T-helper 9 cell (primary cell): ENCODE measurements at places on chromosomes 1 and 21.

DNA sequence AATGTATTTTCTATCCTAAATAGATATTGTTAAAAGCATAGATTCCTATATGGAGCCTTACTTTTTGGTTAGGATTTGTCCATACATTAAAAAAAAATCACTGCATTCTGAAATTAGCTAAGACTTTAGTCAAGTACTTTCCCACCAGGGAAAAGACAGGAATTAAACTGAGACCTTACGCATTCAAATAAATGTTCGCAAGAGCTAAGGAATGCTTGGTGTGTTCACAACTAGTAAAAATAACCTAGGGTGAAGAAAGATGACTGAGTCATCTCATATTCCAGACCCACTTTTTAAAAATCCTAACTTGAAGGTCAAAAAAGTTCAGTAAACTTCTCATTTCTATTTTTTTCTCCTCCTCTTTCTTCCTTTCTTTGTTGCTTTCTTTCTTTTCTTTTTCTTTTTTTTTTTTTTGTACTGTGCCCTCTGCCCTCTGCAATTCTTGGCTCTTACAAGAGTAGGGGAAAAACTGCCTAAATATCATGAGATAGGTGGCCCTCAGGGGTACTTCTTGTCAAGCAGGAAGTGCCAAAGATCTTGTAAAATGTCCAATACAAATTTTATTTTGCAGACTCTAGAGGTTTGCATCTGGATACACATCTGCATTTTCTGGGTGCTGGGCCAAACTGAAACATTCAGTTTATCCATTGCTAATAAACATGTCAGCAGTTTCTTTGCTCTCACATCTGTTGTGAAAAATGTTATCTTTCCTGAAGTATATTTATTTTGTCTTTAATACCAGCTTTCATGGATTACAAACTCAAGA lies 121.4 kb upstream of the GORAB start:
- DNase-seq, result no peak

DNA sequence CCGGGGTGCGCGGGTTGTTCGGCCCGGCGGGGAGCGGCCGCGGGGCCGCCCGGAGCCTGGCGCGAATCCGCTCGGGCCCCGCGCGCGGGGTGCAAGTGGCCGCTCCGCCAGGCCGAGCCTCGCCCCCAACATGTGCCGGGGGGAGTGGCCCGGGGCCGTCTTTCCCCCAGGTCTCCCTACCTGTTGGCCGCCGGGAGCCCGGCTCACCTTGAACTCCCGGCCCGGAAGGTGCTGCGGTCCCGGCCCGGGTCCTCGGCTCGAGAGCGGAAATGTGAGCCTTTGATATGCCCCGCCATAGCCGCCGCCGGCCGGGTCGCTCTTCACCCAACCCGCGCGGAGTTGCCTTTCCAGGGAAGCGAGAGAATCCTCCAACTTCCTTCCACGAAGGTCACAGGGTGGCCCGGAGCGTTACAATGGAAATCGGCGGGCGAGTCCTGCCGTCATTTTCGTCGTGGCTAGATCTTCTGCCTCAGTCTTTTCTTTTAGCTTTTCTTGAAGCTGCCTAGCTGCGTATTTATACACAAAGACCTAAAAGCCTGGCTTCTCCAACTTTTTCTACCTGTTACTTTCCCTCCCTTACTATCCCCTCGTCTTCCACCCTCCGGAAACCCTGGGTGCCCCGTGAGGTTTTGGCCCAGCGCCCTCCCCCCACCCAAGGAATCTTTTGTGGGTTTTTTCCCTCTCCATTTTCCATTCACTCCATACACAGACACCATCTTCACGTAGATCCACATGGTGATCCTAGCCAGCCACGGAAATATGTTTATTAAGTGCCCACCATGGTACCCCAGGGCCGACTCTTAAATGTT lies 867 bp downstream of the PTGFRN start:
- DNase-seq, result peak; percentile 29

GRCh38 chr21:29077651-29078090 lies 4.2 kb upstream of the CCT8 start:
- no peak for DNase-seq

DNA sequence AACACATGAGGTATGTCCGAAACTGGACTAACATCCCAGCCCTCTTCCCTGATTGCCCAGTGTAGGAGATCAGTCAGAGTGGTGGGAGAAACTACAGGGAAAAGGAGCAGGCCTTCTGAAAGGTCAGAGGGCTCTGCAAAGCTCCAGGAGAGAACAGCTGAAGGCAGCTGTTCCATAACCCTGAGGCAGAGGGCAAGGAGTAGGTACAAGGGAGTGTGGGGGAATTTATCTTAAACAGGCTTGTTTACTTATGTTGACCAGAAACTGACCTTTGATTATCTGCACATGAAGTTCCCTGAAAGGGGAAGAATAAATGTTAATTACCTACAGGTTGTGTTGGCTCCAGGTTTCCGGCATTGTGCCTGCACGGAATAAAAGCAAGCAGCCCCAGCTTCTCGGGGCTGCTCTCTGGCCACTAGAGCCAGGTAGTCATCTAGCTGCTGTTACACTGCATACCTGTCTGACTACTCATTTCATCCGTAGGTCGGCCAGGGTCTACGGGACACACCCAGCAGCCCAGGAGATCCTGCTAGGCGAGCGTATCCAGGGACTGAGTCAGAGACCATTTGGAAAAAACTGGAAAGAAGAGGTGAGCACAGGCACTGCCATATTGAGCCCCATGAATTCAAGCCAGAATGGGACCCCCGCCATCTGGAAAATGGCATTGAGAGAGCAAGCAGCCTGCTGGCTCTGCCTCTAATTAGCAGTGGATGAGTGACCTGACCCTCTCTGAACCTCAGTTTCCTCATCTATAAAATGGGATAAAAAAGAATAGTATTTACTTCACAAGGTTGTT lies 14.9 kb upstream of the PAQR7 start:
- DNase-seq, result no peak

GRCh38 chr21:45535341-45536081 lies 6.7 kb downstream of the SLC19A1 start:
- DNase-seq, result no peak

DNA sequence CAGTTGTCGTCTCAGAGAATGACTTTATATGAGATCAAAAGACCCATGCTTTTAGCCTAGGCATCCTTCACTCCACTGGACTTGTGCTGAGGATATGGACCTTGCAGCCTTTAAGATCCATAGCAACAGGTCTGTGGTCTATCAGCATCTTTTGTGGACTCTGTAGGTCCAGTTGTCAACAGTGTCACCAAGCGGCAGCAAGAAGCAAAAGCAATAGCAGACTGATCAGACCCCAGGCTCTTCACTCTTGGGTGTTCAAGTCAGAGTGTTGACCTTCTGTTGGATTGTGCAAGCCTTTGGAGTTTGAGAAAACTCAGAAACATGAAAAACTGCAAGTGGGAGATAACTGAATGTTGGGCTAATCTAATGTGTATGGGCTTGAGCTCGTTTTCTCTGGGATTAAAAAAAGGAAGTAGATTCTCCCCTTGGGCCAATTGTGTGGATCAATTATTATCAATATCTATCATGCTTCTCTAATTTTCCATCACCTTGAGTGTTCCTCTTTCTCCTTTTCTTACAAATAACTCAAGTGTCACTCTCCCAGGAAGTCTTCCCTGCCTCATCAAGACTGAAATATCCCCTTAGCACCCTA lies 144.2 kb downstream of the LYPLAL1 start:
- DNase-seq, result no peak

DNA sequence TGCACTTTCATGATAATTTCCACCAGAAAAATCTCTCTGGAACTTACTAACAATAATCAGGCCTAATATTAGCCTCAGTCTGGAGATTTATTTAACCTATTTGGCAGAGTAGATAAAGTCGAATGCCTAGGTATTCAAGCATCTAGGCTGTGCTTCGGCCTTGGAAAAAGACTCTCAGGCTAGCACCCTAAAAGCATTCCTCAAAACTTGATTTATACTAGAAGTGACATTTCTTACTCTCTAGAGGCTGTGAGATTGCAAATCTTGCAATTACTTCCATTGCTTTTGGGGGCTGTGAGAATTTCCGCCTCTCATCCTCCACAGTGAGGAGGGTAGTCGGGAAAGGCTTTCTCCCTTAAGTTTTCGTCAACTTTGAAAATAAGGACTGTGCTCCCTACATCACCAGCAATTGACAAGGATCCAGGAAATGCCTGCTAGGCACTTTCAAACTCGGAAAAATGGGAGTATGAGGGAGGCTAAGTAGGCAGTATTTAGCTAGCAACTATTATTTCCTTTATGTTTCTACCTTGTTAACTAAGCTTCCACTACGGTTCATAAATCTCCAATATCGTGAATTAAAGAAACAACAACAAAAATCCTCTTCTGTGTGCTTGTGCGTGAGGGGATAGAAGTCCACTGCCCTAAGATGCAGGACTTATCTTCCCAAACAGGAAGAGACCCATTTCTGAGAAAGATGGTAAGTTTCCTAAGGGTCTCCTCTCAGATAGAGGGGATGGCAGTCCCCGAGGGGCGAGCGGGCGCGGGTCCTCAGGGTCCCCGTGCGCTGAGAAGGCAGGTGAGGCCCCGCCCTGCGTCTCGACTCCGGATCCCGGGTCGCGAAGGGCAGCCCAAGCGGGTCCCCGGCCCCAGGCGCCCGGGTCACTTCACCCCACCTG lies 1.1 kb upstream of the LMO4 start:
- no peak for DNase-seq

DNA sequence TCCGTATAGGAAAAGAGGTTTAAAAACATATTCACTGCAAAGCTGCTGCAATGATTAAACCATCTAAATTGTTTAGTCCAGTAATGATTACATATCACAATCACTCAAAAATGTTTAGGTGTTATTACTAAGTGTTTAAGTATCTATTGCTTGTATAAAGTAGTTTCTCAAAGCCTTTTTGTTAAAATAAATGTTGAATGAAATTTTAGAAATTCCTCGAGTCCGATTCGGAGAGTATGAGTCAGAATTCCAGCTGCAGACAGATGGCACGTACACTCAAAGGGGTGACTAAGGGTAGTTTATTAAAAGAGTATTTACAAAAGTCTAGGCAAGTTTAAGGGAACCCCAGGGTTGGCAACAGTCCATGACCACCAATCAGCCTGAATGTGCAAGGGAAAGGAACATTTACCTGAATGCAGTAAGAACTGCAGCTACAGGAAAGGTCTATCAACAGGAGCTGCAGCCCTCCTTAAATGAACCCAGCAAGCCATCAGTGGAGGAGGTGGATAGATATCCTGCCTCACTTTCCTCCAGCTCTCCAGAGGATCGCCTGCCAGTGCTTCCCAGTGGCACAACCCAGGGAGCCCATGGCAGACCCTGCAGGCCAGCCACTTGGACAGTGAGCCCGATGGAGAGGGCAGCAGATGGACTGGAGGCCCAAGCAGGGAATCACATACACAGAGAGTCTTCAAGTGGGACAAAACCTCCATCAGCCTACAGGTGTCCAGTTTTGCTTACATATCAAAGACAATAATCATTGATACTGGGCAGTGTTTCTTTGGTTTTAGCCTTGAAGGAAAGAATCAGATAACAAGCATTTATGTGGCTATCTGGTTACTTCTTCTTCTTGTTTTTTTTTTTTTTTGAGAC lies 92.1 kb upstream of the SLC44A3 start:
- DNase-seq, result no peak

GRCh38 chr1:20574686-20575540 lies 14.0 kb upstream of the CDA start:
- DNase-seq, result peak; percentile 47

GRCh38 chr1:30284226-30284625 lies 439.2 kb downstream of the MATN1 start:
- DNase-seq, result no peak

GRCh38 chr1:189706594-189706993 lies 771.1 kb downstream of the BRINP3 start:
- no peak for DNase-seq

GRCh38 chr1:17045634-17046333 lies 8.0 kb downstream of the SDHB start:
- no peak for DNase-seq

DNA sequence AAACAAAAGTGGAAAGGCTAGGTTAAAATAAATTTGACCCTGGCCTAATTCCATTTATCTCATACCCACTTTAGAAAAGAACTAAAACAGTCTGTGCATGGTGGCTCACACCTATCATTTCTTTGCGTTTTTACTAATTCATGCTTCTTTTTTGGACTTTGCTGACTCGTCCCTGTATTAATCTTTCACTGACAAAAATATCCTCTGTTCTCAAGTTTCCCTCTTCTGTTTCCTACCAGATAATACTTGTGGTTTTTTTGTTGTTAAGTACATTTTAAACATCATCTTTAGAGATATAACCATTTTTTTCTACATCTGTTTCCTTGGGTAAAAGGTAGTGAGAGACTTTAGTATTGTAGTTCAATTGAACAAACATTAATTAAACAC lies 11.5 kb downstream of the CNST start:
- DNase-seq, result no peak

DNA sequence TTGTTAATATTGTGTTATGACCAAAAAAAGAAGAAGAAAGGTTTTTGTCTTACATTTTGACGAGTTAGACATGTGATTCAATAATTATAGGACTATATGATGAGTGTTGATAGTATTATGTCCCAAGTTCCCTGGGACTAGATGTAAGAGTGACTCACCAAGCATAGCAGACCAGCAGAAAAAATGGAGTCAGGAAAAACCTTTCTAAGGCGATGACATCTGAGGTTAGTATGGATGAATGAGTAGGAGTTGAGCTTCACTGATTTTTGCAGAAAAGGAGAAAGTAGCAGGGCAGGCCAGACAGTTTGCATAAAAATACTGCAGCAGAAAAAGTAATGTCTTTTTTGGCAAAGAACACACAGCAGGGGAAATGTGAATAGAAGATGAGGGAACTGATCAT lies 1041.3 kb upstream of the ADGRL4 start:
- DNase-seq, result no peak

- DNase-seq, result no peak
Observed at GRCh38 chr1:75992312-75992711, 60.1 kb upstream of the ASB17 start.

DNA sequence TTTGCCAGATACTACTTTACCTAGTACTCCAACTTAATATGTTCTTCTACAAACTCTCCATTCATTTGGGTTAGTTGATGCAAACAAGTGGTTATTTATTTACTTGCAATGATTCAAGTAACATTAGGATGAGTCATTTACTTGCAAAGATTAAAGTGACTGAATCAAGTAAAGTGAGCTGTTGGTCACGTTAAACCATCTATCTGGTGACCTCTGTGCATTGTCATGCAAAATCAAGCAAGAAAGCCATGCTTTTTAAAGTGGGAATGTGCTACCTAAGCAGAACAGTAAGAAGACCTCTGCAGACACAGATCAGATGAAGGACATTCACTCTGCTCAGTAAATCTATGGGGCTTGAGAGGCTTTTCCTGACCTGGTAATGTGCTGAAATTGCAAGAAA lies 254.7 kb downstream of the LRRIQ3 start:
- no peak for DNase-seq
